MG63 (cell line): ENCODE measurements at places on chromosomes 1 and 21.

DNA sequence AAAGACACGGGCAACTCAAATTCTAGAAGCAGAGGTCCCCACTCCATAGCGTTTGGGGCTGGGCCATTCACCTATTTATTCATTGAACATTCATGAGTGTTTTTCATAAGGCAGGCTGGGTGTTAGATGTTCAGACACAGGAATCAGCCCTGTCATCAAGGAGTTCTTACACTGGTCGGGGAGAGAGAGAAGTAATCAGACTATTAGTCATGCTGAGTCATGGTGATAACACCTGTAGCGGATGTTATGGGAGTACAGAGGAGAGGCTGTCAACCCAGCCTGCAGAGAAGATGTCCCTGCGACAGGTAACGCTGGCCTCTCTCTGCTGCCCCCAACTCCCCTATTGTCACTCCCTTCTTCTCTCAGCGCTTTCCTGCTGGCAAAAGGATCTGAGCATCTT lies 17.2 kb downstream of the LY9 start:
- no peak for DNase-seq

- DNase-seq = peak; percentile 46
Measured at GRCh38 chr1:150973258-150973835, 1.3 kb downstream of the CERS2 start.

GRCh38 chr1:55938376-55938850 lies 641.0 kb downstream of the PLPP3 start:
- DNase-seq = peak; percentile 61

DNA sequence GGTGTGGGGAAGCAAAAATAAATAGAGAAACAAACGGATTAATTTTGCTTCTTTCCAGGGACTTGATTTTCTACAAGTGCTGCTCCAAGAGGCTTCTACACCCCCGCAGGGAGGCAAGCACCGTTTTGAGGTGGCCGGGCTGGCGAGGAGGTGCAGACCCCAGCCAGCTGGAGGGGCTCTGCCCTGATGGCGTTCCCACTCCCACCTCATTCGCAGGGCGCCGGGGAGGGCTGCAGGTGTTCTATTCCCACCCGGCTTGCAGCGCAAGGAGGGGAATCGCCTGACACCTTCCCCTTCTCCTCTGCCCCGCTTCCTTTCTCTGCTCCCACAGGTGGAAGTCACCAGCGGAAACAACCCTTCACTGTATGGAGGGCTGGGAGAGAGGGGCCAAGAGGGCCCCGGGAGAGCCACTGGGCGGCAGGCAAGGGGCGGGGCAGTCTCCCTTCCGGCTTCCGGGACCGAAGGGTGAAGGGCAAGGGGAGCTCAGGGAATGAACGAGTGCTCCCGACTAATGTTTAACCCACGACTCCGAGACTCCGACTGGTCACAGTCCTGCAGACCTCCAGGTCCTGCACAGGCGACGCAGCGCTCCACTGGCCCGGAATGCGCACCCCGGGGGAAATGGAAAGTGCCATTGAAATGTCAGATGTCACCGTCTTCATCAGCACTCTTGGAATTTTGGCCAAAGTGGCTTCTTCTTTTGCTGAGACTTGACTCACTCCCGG lies 29.1 kb downstream of the TEX35 start:
- DNase-seq = peak; percentile 23

DNA sequence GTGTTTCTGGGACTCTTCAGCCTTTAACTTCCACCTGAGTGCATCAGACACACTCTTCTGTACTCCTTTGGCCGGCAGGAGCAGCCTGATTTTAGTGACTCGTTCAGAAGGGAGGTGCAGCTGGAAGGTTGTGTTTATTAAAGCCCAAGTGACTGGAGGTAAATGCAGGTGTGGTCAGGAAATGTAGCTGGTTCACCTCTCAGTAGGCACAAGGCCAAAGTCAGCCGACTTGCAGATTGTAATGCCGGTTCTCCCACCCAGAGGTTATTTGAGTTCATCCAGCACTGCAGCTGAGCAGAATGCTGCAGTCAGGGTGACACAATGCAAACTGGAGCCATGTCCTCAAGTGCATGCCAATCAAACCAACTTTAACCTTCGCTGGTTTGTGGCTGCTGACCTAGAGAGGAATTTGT lies 91.5 kb downstream of the SPATA46 start:
- no peak for DNase-seq

DNA sequence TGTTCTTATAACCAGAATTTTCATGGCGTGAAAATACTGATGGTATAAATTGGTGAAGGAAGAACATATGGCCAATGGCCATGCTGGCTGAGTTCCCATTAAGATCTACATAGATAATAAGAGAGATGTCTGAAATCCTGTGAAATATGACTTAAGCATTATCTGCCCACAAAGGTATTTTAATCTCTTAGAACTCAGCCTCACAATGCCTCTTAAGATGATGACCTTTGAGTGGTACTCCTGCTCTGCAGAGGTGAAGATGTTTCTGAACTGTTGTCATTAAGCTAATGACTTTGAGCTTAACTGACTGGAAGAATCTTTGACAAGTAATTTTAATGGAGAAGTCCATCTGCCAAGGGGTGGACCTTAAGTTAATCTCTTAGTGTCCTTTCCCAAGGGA lies 148.7 kb downstream of the ZNF326 start:
- DNase-seq = no peak

DNA sequence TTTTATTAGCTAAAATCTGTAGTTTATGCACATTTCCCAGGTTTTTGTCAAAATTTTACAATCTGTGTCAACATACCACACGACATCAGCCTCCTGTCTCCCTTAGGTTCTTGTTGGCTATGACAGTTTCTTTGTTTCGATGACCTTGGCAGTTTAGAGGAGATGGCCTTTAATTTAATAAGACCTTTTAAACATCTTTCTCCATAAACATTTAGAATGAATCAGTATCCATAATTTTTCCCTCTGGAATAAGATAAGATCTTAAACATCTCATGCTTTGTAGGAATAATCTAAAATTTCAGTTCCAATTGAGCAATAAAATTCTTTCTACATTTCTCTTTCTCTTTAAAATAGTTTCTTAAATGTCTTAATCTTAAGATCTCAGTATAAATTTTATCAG lies 28.7 kb upstream of the DYRK1A start:
- DNase-seq = no peak

DNA sequence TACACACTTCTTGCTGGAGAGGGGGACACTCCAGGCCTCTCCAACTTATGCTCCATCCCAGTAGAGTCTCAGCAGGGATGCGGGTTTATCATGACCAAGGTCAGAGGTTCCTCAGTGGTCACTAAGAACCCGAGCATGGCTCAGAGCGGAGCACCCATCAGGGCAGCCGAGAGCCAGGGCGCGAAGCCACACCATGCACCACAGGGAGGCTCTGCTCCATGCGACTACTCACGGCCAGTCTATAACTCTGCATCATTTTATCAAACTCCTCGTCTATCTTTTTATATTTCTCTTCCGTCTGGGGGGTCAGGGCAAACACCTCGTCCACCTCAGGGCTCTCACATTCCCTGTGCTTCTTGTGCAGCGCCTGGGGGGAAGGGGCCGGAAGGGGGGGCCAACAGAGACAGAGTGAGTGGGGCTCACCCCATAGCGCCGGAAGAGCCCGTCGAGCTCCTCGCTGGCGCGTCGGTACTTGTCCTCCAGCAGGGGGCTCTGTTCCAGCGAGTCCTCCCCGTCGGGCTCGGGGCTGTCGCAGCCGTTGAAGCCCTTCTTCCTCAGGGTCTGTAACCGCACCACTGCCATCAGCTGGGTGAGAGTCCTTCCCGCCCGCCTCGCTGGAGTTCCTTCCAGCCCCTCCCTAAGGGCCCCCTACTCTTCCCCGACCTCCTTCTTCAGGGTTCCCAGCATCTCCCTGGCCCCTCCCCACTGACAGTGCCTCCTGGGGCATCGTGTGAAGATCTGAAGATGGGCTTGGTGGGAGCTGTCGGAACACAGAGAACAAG lies 20.0 kb downstream of the MEF2D start:
- no peak for DNase-seq

DNA sequence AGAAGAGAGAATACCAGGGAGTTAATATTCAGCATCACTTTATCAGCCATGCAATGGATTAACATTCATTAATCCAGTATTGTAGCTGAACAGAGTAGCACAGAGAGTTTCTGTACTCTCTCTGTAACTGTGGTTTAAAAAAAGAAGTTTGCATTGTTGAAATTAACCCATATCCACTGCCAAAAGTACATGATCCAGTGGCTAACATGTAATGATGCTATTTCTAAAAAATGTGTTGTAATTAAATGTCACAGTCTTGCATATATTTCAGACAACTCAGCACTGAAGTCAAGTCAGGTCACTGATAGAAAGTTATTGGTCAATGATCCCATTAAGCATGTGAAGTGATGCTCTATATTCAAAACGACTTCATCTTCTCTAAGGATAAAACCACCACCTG lies 141.3 kb downstream of the NRIP1 start:
- DNase-seq = no peak

DNA sequence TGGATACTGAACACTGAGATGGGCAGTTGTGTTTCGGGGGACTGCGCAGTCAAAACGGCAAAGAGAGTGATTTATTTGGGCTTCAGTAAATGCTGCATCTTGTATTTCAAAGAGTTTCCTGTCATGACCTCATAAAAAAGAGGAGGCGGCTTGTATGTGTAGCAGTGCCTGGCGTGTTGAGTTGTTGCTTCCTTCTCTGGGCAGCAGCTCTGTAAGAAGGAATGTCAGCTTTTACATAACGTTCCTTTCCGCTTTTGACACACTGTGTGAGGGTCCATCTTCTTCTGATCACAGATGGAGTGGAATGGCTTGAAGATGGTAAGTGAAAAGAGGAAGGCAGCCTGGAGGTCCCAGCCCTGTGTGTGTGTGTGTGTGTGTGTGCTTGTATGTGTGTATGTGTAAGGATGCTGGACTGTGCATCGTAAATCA lies 941 bp downstream of the ELAVL4 start:
- DNase-seq = no peak
